Activated CD4-positive, CD25-positive, alpha-beta regulatory T cell treated with anti-CD3 and anti-CD28 coated beads, Interleukin-2, amount 50 U/mL, for 72 hours (primary cell): ENCODE measurements at places on chromosomes 12 and 14.

DNA sequence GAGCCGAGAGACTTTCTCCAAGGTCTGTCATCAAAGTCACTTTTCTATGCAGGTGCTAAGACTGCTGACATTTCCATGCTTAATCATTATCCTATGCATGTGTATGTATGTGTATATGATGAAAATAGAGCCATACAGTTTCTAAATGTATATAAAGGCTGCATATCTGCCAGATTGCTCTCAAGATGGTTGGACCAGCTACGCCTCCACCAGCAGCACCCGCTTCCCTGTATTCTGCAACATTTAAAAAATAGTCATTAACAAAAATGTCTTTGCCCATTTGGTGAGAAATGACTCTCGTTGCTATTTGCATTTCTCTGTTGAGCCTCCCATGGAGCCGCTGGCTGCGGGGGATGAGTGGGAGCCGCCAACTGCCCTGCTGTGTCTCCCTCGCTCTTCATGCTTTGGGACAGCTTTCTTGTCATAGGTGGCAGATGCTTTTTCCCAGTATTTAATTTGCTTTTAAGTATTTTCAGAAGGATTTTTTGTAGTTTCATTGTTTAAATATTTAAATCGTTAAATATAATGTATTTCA is 54.7 kb downstream of the DYNC1H1 start:
- no peak for DNase-seq

DNA sequence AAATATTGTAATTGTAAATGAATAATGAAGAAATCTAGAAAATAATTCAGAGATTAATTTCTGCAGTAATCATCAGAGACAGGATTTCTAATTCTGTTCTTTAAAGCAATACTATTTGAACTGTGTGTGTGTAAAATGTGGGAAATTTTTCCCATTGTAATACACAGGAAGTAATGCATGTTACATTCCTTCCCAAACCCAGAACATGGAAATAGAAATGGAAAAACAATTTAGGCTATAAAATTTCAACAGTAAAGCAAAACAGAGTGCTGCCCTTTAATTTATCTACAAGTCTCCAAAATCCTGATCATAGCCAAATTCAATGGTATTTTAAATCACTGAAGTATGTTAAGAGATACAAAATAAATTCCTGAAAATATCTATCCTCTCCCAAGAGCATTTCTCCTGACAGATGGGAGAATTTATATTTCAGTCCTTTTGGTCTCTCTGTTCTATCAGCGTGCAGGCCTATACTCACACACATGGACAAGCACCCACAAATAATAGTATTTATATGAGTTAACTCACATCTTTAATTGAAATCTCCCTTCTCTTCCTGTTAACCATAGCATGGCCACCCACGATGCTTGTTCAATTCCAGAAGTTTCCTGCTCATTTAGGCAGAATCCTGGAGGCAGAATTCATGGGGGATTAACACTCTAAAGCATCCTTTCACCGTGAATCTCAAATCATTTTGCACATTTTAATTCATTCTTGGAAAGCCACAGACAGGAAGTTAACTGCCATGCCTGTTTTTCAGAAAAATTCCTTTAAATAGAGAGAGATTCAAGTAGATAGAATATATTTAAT is 1465.4 kb upstream of the FLRT2 start:
- DNase-seq = no peak

DNA sequence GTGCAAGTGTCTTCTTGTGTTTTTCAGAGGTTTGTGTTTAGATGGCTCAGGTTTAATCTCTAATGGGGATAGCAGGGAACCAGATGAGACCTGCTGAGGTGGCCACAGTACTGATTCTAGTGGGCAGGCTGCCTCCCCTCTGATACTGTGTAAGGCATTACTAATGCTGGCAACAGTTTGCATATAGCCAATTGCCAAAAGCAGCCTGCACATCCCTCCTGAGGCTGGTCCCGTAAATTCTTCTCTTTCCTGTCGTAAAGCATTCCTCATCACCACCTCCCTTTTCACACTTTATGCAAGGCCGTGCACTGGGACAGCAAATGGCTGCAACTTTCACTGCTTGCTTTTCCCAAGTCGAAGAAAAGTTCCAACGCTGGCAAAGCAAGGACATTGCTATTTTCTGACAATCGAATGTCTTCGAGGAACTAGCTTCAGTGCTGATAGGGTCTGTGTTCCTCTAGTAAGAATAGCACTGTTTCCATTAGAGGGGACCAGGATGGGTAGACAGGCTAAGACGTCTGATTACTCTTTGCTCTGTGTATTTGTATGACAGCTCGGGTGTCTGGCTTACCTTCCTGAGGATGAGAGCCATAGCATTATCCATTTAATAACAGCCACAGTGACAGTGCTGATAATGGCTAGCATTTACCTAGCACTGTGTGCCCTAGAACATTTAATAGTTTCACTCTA is 178.2 kb upstream of the HIF1A start:
- DNase-seq = no peak

GRCh38 chr14:18688346-18688745 is 87.4 kb downstream of the OR11H12 start:
- no peak for DNase-seq

- DNase-seq = no peak
Observed at GRCh38 chr12:108297895-108298760, 41.0 kb downstream of the CMKLR1 start.
